ENCODE measurements at places on chromosomes 5 and 9. TPM values are rescaled to one million over a fixed set of nuclear protein-coding genes. Genes with fewer than 3 reads are reported as not detected.
A peak's percentile ranks its signal among the peaks of the same experiment; 100 is the strongest.

GRCh38 chr9:113187929-113188595 is 33.0 kb downstream of the FKBP15 start:
- DNase-seq: no peak

DNA sequence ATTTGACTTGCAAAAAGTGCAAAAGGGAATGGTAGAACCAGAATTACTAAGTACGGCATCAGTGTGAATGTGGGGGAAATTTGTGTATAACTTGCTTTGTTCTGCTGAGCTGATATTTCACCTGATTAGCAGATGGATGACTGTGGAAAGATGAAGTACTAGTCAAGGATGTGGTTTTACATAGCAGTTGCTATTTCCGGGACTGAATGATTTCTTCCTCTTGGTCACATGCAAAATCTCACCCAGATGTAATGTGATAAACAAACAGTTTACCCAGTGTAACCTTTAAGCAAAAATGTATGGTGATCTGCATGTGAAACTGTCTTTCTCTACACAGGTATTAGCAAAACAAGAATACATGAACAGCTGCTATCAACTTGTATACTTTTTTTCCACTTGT is 46.1 kb downstream of the DCP2 start:
- no peak for DNase-seq

Gene TRIM36
- 0.26 TPM for total RNA-seq

DNA sequence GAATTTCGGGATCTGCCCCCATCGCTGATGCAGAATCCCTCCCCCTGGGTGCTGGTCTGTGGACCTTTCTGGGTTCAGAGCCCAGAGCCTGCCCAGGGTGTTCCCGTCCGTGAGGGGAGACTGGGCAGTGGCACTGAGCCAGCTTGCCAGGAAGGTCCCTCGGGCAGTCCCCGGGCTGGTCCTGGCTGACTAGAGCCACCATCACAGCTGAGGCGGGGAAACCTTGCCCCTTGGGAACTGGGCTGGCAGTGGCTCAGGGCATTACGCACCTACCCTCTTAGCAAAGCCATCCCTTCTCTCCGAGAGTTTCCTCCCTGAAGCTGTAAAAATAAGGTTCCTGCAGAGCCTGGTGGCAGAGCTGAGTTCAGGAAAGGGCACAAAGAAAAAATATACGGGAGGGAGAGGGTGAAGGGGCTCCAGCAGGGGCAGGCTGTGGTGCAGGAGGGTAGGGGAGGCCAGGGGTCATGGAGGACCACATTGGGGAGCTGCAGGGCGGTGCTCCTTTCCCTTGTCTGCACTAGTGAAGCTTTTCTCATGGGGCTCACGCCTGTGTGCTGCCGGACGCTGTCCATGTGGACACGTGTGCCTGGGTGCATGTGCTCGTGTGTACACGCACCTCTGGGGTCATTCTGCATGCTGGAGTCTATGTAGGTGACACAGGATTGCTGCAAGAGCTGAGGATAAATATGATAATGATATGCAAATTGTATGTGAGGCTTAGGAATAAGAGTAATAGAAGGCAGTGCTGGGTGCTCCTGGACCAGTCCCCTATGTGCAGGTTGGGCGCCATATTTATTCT is 118.9 kb downstream of the LHX2 start:
- DNase-seq: peak; percentile 32

Gene ETF1
- total RNA-seq: 87.4 TPM

GRCh38 chr9:28923351-28923750 is 1350.1 kb upstream of the C9orf72 start:
- no peak for DNase-seq

DNA sequence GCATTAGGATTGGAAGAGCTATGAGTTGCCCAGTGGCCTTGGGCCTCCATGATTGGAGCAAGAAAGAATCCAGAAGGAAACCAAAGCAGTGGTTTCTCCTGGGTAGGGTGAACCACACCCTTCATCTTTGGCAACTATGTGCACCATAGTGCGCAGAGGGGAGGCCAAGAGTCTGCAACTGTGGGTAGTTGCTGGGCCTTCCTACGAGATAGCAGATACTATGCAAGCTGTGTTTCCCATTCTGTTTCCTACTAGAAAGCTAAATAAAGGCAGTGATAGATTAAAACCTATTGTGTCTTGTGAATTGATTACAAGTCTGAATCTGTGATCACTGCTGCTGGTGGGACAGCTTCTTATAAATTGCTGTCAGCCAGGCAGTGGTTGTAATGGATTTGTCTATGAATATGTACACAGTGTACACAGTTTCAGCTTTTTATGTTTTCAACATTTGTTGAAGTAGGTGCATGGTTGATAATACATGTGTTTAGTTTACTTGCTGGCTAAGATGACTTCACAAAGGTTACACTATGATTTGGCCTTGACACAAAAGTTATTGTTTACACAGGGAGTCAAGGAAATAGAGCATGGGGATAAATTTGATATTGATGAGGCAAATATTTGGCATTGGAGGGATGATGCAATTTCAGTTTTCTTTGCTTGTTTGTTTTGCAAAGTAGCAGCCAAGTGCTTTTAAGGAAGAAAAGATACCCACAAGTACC is 23.7 kb upstream of the PDE8B start:
- DNase-seq: no peak

- peak; percentile 22 for DNase-seq
Observed at GRCh38 chr5:95959888-95960666, 1.6 kb downstream of the ELL2 start.

All from dermis microvascular lymphatic vessel endothelial cell (primary cell).